CD4-positive, alpha-beta T cell (primary cell): ENCODE measurements at places on chromosomes 12 and 14. TPM values are rescaled to one million over a fixed set of nuclear protein-coding genes. Genes with fewer than 3 reads are reported as not detected.

Gene MYH7
- not detected for total RNA-seq

Gene KRT82
- not detected for total RNA-seq

Gene MAGOHB
- 7.5 TPM for total RNA-seq

Gene SENP1
- total RNA-seq = 20.3 TPM

Gene RFC5
- total RNA-seq = 8.7 TPM

Gene SLCO1B3
- not detected for total RNA-seq

Gene PLEKHD1
- 0.47 TPM for total RNA-seq

Gene KLRB1
- total RNA-seq = 54.8 TPM

Gene FAM186B
- 0.74 TPM for total RNA-seq

DNA sequence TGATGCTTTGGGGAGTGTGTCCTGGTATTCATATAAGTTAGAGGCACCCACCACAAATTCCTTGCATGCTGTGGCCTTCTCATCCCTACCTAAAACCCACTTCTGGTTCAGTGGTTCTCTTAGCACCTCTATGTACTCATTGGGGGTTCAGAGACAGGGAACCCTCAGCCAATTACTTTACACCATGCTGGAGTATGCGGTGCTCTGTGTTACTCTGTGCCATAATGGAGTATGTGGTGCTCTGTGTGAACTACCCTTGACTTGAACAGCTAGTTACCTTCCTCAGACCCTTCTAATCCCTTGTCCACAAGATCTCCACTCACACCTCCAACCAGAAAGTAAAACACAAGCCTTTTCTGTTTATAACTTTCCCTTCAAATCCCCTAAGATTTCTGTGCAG lies 172.5 kb upstream of the E2F7 start:
- no peak for DNase-seq
- no peaks in the 10 kb centered on the region for H3K27me3 ChIP-seq
- H3K4me3 ChIP-seq = no peak overlapping the region
- H3K4me1 ChIP-seq = no peaks in the 10 kb centered on the region

DNA sequence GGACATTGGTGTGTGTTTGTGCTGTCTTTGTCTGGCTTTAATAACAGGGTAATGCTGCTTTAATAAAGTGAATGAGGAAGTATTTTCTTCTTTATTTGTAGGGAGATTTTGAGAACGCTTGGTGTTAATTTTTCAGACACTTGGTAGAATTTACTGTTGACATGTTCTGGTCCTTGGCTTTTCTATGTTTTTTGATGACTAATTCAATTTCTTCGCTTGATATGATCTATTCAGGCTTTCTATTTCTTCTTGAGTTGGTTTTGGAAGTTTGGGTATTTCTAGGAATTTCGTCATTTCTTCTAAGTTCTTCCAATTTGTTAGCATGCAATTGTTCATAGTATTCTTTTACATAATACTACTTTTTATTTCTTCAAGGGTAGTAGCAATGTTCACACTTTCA lies 167.8 kb downstream of the TTC6 start:
- no peaks in the 10 kb centered on the region for H3K36me3 ChIP-seq
- no peak overlapping the region for H3K27ac ChIP-seq
- H3K4me3 ChIP-seq = no peak overlapping the region
- H3K4me1 ChIP-seq = no peaks in the 10 kb centered on the region

- H3K27me3 ChIP-seq = no peaks in the 10 kb centered on the region
- no peak overlapping the region for H3K27ac ChIP-seq
- no peaks in the 10 kb centered on the region for H3K36me3 ChIP-seq
- H3K4me1 ChIP-seq = no peaks in the 10 kb centered on the region
These were observed 79.8 kb downstream of the SRRM4 start for GRCh38 chr12:119060847-119061796.

- DNase-seq = no peak
- no peaks in the 10 kb centered on the region for H3K27me3 ChIP-seq
- no peak overlapping the region for H3K4me3 ChIP-seq
- no peak overlapping the region for H3K27ac ChIP-seq
- no peaks in the 10 kb centered on the region for H3K4me1 ChIP-seq
These were observed 1.0 kb upstream of the NRIP2 start for GRCh38 chr12:2835691-2836403.

DNA sequence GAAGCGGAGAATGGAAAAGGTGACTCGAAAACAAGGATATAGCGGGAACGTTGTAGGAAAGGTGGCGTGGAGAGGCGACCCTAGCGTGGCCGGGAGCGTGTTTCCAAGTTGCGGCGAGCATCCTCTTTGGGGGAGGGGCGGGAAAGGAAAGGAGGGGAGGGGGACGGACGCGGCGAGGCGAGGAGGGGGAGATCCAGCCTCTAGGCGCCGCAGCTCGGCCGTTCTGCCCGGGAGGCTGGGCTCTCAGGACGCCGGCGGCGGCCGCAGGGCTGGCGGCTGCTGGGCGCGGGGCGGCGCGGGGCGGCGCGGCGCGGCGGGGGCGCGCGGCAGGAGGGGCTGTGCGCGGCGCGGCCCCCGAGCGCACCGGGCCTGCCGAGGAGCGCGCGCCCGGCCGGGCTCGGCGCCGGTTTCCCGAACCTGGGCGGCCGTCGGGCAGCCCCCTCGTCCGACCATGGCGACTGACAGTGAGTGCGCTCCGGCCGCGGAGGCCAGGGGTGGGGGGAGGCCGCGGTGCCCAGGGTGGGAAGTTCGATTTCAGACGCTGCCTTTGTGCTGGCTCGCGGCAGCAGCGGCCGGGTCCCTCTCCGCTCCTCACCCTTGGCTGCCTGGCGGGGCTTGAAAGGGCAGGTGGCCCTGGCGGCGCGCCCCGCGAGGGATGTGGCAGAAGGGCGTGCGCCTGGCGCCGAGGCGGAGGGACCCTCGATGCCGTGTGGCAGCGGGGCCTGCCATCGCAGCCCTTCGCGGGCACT lies 50.3 kb downstream of the SNAPC1 start:
- H3K36me3 ChIP-seq = no peaks in the 10 kb centered on the region
- H3K27ac ChIP-seq = no peak within 1 kb of the TSS
- peaks cover 7% of the 10 kb centered on the region for H3K4me1 ChIP-seq

DNA sequence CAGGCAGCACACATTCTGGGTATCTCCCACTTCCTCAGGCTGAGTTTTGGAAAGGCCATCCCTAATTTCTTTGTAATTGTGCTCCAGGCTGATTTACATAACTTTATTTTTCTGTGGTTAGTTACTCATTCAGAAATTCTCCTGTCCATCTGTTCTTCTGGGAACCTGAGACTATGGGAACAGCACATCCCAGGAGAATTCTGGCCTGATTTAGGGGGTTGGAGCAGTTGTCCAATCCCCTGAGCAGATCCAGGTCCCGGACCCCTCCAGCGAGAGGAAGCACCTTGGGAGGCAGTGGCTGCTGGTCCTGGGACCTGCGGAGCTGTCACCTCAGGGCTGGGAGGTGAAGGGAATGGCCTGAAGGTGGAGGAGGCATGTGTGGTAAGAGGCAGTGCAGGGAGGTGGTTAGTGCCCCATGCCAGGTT lies 40.4 kb downstream of the TSPAN9 start:
- peaks cover 7% of the 10 kb centered on the region for H3K4me1 ChIP-seq
- H3K27ac ChIP-seq = no peak overlapping the region
- DNase-seq = no peak
- H3K36me3 ChIP-seq = no peaks in the 10 kb centered on the region
- H3K4me3 ChIP-seq = no peak overlapping the region

GRCh38 chr12:122026706-122027333 lies 5.1 kb downstream of the BCL7A start:
- H3K4me1 ChIP-seq = peaks cover 20% of the 10 kb centered on the region
- no peaks in the 10 kb centered on the region for H3K36me3 ChIP-seq
- no peak overlapping the region for H3K27ac ChIP-seq
- no peak for DNase-seq

- H3K27ac ChIP-seq = no peak overlapping the region
- no peaks in the 10 kb centered on the region for H3K27me3 ChIP-seq
- no peak for DNase-seq
- peaks cover 81% of the 10 kb centered on the region for H3K36me3 ChIP-seq
These were observed 15.3 kb downstream of the DYNC1H1 start for GRCh38 chr14:101979666-101980065.

GRCh38 chr12:52528641-52529143 lies 8.5 kb upstream of the KRT5 start:
- H3K27ac ChIP-seq = no peak overlapping the region
- H3K4me1 ChIP-seq = peaks cover 2% of the 10 kb centered on the region
- no peaks in the 10 kb centered on the region for H3K36me3 ChIP-seq
- H3K27me3 ChIP-seq = no peaks in the 10 kb centered on the region
- DNase-seq = no peak
- no peak overlapping the region for H3K4me3 ChIP-seq

- no peaks in the 10 kb centered on the region for H3K27me3 ChIP-seq
- H3K4me3 ChIP-seq = no peak overlapping the region
- DNase-seq = no peak
- H3K27ac ChIP-seq = no peak overlapping the region
- no peaks in the 10 kb centered on the region for H3K36me3 ChIP-seq
- H3K4me1 ChIP-seq = no peaks in the 10 kb centered on the region
These were observed 268.7 kb downstream of the AKAP6 start for GRCh38 chr14:32597771-32598170.

DNA sequence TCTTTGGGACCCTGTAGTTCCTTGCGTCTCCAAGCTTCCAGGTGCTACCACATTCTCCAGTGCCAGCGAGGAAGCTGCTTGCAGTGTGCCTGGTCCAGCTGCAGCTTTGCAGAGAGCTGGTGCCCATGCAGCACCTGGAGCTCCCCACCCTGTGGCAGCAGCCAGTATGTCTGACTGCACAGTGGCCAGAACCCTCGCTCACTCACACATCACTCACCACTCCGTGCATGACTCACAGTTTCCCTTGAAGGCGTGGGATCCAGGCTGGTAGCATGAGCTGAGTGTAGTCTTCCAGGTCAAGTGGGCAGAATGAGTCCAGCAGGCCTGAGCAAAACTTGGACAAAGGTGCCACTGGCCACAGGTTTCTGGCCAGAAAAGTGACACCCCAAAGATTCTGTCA lies 33.6 kb downstream of the SDR9C7 start:
- H3K4me3 ChIP-seq = no peak overlapping the region
- DNase-seq = no peak
- no peaks in the 10 kb centered on the region for H3K27me3 ChIP-seq
- H3K27ac ChIP-seq = no peak overlapping the region
- H3K4me1 ChIP-seq = no peaks in the 10 kb centered on the region

DNA sequence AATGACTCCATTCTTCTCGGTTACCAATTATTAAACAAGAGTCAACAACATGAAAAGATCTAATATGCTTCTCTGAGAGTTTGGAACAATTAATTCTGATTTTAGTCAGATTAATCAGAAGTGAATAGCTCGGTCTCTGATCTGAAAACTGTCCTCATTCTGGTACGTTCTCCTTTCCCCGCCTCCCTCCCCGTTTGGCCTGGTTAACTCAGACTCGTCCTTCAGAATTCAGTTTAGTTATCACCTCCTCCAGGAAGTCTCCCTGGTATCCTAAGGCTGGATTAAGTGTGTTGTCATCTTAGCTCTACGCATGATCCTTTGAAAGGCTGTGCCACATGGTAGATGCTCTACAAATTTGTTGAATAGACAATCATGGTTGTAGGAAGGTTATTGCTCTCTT lies 22.2 kb downstream of the MAP4K5 start:
- DNase-seq = no peak
- no peaks in the 10 kb centered on the region for H3K27me3 ChIP-seq
- H3K36me3 ChIP-seq = peaks cover 4% of the 10 kb centered on the region
- H3K27ac ChIP-seq = no peak overlapping the region
- H3K4me1 ChIP-seq = no peaks in the 10 kb centered on the region
- H3K4me3 ChIP-seq = no peak overlapping the region

- no peaks in the 10 kb centered on the region for H3K4me1 ChIP-seq
- DNase-seq = no peak
- H3K27ac ChIP-seq = no peak overlapping the region
- no peaks in the 10 kb centered on the region for H3K36me3 ChIP-seq
- H3K27me3 ChIP-seq = no peaks in the 10 kb centered on the region
- no peak overlapping the region for H3K4me3 ChIP-seq
These were observed 16.0 kb downstream of the RERGL start for GRCh38 chr12:18074001-18074400.

DNA sequence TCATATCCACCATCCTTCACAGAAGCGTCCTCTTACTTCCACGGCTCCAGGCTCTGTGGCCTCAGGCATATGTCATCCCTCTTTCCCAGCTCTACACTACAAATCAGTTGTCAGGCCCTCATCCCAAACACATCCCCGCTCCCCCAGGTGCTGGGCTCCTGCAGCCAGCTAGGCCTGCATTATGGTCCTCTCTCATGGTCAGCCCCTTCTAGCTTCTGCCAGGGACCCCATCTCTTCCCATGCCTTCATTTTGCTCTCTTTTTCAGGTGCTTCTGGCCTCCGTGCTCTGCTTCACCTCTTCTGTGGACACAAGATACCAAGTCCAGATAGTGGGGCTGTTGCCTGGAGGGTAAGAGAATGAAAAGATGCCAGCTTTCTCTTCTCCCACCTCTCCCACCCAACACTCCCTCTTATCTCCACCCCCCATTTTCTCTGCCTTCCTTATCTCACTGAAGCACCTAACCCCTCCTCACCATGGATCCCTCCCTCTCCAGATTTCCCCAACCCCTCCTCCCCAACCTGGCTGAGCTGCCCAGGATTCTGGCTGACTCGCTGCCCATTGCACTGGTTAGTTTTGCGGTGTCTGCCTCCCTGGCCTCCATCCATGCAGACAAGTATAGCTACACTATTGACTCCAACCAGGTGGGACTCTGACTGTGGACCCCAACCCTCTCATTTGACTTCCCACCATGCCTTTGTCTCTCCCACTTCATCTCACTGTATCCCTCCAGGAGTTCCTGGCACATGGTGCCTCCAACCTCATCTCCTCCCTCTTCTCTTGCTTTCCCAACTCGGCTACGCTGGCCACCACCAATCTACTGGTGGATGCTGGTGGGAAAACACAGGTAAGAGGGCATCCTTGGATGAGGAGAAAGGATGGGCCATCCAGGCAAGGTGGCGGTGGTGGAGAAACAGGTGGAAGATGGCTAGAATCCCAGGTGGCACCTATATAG lies 10.4 kb downstream of the B4GALNT1 start:
- H3K36me3 ChIP-seq = no peaks in the 10 kb centered on the region
- no peak for DNase-seq
- no peak overlapping the region for H3K27ac ChIP-seq
- H3K27me3 ChIP-seq = peaks cover 99% of the 10 kb centered on the region

DNA sequence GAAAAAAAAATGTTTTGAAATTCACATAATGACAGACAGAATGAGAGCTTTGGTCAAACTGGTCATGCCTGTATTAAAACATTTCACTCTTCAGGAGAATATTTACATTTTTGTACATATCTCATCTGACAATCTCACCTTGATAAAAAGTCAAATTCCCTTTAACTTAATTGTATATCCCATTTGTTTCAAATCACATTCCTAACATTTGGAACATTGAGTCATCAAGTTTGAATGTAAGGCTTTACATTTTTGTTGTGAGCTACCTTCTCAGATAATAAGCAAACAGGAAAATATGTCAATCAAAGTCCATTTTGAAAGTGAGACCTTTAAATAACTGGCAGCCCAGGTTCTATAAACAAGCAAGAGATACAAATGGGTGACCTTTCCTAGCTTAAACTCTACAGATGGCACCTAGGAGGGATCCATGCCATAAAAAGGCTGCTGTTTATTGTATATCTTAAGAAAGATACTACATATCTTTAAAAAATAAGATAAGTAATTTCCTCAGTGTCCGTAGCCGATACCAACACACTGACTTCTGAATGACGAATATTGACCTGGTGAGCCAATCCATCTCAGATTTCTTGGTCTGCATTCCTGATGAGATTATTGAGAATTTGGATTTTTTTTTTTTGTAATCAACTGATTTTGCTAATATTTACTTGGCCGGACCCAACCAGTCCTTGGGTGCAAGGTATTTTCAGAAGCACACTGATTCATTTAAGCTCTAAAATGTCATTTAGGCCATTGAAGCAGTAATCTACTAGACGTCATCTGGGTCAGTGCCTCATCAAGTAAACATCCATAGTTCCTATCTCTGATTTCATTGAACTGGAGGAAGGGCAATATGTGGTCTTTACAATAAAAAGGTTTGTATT lies 259.6 kb downstream of the BTG1 start:
- H3K36me3 ChIP-seq = no peaks in the 10 kb centered on the region
- no peak overlapping the region for H3K4me3 ChIP-seq
